ENCODE measurements at places on chromosomes 1 and 21.

- H3K4me1 ChIP-seq, result no peaks in the 10 kb centered on the region
- no peak overlapping the region for H3K4me3 ChIP-seq
- no peaks in the 10 kb centered on the region for H3K27me3 ChIP-seq
- no peak overlapping the region for H3K27ac ChIP-seq
- DNase-seq, result no peak
These were observed 91.1 kb upstream of the TLR5 start for GRCh38 chr1:223234170-223234514.

DNA sequence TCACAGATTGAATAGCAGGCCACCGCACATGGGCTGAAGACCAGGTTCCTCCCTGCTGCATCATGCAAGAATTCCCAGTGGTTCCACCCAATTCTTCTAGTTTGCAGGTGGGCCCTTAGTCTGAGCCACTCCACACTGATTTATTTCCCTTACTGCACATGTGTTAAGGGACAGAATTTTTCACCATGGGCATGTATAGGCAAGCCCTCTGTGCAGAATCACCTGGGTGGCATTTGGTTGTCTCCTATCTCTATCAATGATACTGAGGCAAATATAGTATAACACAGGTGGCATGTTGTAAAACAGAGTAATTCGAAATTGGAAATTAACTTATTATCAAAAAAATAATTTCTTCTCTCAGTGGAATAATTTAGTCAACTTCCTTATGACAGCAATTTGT lies 1892.4 kb downstream of the NCAM2 start:
- no peak overlapping the region for H3K4me3 ChIP-seq
- DNase-seq, result no peak
- peaks cover 1% of the 10 kb centered on the region for H3K4me1 ChIP-seq
- H3K27me3 ChIP-seq, result no peaks in the 10 kb centered on the region
- H3K36me3 ChIP-seq, result no peaks in the 10 kb centered on the region
- no peak overlapping the region for H3K27ac ChIP-seq

DNA sequence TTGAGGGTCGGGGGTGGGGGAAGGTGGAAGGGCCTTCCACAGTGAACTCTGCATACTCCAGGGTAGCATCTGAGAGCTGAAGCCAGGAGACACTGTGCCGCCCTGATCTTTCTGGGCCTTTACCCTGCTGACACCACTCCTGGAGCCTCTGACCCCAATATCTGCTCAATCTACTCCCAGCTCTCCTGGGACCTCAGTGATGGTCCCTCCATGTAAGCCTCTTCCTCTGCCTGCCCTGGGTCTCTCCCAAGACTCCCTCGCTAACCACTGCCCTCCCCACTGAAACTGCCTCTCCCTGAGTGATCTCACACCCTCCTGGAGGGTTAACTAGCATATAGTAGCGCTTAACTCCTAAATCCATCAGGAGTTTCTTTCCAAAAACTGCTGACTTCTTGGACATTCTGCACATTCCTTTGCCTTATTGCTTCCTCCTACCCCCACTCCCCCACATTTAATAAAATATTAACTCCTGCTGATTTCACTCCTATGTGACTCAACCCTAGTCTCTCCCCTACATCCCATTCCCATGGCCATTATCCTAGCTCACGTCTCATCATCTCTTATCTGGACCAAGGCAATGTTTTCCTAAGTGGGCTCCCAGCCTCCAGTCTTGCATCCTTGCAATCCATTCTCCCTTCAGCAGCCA lies 145.6 kb downstream of the HMGB4 start:
- no peaks in the 10 kb centered on the region for H3K36me3 ChIP-seq
- DNase-seq, result no peak
- H3K4me1 ChIP-seq, result no peaks in the 10 kb centered on the region
- H3K27ac ChIP-seq, result no peak overlapping the region
- H3K27me3 ChIP-seq, result no peaks in the 10 kb centered on the region

GRCh38 chr1:187114792-187115191 lies 286.0 kb downstream of the PLA2G4A start:
- H3K36me3 ChIP-seq, result no peaks in the 10 kb centered on the region
- no peak for DNase-seq
- no peaks in the 10 kb centered on the region for H3K4me1 ChIP-seq
- no peaks in the 10 kb centered on the region for H3K27me3 ChIP-seq
- H3K27ac ChIP-seq, result no peak overlapping the region
- H3K4me3 ChIP-seq, result no peak overlapping the region

DNA sequence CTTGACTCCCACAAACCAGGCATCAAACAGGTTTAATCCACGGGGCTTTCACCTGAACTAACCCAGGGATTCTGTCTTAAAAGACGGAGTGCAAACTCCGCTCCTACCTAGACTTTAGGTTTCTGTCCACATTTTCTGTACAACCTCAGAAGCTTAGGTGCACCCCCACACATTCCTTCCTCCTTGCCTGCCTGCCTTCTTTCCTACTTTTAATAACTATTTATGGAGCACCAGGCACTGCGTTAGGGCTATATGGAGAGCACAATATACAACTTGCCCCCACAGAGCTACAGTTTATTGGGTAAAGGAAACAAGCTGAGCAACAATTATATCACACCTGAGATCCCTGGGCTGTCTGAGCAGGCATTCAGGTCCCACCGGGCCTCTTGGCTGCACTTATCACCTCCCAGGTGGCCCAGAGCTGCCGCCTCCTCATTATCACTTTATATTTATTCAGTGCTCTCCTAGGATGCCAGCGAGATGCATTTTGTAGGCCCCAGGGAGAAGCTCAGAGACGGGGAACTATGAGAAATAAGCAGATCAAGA lies 64.1 kb downstream of the DNTTIP2 start:
- no peaks in the 10 kb centered on the region for H3K36me3 ChIP-seq
- H3K27me3 ChIP-seq, result no peaks in the 10 kb centered on the region
- no peak overlapping the region for H3K4me3 ChIP-seq
- peak overlapping the region; percentile 71 for H3K27ac ChIP-seq
- DNase-seq, result peak; percentile 95
- H3K4me1 ChIP-seq, result peaks cover 31% of the 10 kb centered on the region

DNA sequence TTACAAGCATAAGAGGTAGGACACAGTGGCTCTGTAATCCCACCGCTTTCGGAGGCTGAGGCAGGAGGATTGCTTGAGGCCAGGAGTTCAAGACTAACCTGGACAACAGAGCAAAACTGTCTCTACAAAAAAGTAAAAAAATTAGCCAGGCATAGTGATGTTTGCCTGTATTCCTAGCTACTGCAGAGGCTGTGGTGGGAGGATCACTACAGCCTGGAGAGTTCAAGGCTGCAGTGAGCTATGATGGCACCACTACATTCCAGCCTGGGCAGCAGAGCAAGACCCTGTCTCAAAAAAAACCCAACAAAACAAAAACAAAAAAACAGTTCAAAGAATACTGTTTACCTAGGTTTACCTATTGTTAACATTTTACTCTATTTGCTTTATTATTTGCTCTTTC lies 37.4 kb downstream of the CLIC4 start:
- peaks cover 2% of the 10 kb centered on the region for H3K4me1 ChIP-seq
- DNase-seq, result no peak
- H3K27me3 ChIP-seq, result no peaks in the 10 kb centered on the region
- H3K36me3 ChIP-seq, result no peaks in the 10 kb centered on the region
- H3K27ac ChIP-seq, result no peak overlapping the region

- no peak for DNase-seq
- H3K4me3 ChIP-seq, result no peak overlapping the region
These were observed 472.7 kb downstream of the PLPP3 start for GRCh38 chr1:56106531-56107274.

DNA sequence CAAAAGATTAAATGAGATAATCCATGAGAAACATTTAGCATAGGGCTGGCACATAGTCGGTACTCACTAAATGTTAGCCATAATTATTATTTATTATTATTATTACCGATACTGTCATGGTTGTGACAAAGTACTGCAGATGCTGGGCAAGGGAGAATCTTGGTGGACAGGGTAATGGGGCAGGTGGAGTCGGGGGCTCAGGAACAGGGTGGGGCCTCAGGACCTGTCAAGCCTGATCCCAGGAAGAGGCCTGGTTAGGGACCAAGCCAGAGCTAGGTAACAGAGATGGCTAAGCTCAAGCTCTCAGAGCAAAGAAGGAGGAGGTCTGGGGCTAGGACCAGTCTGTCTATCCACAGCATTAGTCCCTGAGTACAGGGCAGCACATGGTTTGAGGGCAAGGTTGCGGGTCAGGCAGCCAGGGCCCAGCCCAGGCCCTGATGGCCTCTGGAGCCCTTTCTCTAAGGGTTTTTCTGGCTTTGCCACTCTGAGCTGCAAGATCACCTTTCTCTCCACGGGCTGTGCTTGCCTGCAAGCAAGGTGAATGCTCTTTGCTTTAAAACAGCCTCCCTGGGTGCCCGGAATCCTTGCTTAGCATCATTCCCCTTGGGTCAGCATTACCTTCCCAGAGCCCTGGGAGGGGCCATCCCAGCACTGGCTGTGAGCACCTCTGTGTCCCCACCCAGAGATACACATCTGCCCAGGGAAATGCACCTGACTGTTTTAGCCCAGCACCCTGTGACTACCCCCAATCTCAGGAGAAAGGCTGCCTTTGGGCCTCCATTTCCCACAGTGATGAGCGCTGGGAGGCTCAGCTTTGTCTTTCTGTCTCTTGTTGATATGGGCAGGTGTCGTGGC lies 572.0 kb downstream of the PTPRU start:
- no peak overlapping the region for H3K4me3 ChIP-seq
- H3K36me3 ChIP-seq, result no peaks in the 10 kb centered on the region
- no peak for DNase-seq
- H3K4me1 ChIP-seq, result no peaks in the 10 kb centered on the region
- no peak overlapping the region for H3K27ac ChIP-seq
- no peaks in the 10 kb centered on the region for H3K27me3 ChIP-seq

GRCh38 chr1:12279728-12280464 lies 50.1 kb downstream of the VPS13D start:
- no peaks in the 10 kb centered on the region for H3K4me1 ChIP-seq
- H3K4me3 ChIP-seq, result no peak overlapping the region
- no peak for DNase-seq
- no peak overlapping the region for H3K27ac ChIP-seq
